Colonic mucosa (tissue), 4 donors: ENCODE measurements at places on chromosomes 1 and 21.

DNA sequence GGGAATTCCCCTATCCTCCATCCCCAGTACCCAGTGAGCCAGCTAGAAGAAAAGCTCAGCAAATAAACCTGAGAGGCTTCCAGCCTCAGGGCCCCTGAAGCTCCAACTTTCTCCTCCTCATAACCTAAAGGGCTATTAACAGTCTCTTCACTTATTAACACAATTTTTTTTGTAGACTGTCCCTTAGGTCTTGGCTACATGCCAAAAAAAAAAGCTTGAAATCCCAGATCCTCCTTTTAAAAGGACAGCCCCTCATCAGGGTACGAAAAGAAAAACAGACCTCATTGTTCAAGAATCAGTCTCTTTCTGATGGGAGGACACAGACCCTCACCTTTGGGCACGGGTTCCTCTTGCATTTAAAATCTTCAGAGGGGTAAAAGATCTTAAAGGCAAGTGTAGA, 72.8 kb upstream of the CD1D start:
- no peak for DNase-seq

DNA sequence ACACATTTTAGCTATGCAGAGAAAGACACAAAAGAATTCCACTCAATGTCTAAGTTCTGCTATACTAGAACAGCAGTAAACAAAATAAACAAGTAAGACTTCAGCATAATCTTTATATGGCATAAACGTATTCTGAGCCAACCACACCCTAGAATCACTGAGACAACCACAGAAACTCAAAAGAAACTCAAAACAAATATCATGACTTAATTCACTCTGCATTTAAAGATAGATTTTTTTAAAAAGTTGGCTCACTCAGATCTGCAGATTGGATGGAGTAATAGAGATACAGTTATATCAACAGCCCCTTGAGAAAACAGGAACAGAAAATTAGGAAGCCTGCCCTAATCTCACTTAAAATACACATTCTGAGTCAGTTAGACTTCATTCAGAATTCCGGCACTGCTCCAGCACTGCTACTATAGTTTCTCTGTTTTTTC, 95.0 kb downstream of the COL24A1 start:
- DNase-seq: no peak

DNA sequence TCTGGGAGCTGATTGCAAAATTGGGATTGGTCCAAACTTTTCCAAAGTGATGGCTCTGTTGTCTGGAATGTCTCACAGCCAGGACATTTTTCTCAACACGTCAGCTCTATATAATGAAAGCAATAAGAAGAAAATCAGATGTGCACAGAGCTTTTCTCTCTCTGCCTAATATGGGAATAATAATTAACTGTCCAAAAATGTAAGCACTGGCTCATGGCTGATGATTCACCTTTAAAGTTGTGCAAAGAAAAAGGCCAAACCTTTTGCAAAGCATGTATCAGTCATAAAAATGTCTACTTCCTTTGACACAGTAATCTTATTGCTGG, 30.4 kb downstream of the ZNF281 start:
- DNase-seq: no peak

DNA sequence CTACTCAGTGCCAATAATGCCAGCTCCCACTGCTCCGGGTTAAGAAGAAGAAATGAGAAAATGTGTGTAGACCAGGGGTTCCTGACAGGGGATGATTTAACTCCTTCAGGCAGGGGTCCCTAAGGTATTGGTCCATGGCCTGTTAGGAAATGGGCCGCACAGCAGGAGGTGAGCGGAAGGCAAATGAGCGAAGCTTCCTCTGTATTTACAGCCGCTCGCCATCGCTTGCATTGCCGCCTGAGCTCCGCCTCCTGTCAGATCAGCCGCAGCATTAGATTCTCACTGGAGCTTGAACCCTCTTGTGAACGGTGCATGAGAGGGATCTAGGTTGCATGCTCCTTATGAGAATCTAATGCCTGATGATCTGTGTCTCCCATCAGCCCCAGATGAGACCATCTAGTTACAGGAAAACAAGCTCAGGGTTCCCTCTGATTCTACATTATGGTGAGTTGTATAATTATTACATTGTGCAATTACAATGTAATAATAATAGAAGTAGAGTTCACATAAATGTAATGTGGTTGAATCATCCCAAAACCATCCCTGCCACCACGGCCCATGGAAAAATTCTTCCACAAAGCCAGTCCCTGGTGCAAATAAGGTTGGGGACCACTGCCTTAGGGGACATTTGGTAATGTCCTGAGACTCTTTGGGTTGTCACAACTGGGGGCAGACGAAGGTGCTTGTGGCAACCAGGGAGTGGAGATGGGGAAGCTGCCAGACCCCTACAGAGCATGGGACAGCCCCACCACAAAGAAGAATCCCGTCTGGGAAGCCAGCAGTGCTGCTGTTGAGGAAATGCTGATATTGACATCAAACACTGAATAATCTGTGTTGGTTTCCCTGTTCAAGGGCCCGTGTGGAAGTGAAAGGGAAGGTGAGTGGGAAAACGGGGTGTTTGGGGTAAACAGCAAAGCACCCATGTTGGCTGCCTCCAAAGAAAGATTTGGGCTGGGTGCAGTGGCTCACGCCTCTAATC, 60.8 kb downstream of the DHRS3 start:
- DNase-seq: no peak

- no peak for DNase-seq
Measured at GRCh38 chr1:206656936-206657335, 21.6 kb downstream of the DYRK3 start.

DNA sequence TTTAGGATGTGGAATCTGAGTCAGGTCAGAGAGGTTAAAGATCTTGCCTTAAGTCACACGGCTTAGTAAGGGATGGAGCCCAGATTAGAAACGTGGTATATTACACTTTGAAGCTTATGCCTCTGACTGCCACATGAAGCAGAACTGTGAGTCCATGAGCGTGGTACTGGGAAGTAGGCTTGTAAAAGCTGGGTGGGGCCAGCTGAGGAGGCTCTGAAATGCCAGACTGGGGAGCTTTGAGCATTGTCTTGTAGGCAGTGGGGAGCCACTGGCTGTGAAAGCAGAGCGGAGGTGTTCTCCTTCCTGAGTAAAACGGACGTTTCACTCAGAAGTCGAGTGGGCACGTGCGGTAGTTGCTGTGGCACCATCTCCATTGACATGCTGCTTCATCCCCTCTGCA, 72.6 kb upstream of the USP24 start:
- no peak for DNase-seq

DNA sequence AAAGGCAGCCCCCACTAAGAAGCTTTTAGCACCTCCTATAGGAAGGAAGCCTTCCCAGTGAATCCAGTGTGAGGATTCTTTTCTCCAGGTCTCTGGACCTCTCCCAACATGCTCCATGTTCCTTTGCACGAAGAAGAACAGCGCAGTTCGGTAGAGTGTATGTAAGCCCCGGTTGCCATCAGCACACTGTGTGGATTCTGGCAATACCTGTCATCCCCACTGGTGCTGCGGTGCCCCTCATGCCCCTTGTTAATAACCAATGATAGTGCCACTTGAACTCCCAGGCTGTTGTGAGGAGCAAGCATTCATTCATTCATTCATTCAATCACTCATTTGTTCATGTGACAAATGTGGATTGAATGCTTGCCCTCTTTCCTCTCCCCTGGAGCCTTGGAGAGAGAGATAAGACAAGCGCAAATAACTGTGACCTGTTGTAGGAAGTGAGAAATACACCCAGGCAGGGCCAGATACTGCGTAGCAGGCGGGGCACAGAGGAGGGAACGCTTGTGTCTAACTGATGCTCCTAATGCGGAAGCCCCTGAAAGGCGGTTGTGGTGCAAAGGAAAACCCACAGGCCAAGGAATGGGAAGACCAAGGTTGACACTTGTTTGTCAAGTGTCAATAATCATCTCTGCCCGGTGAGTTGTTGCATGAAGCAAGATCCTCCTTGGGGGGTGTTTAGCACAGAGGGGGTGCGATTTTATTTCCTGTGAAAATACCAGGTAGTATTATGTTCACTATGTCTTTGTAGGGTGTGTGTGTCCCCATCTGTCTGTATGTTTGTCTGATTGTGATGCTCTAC, 9.8 kb downstream of the LGR6 start:
- DNase-seq: no peak

GRCh38 chr1:183368213-183369108, 49.7 kb downstream of the NMNAT2 start:
- no peak for DNase-seq

GRCh38 chr1:44822131-44822701, 13.9 kb downstream of the BTBD19 start:
- no peak for DNase-seq

DNA sequence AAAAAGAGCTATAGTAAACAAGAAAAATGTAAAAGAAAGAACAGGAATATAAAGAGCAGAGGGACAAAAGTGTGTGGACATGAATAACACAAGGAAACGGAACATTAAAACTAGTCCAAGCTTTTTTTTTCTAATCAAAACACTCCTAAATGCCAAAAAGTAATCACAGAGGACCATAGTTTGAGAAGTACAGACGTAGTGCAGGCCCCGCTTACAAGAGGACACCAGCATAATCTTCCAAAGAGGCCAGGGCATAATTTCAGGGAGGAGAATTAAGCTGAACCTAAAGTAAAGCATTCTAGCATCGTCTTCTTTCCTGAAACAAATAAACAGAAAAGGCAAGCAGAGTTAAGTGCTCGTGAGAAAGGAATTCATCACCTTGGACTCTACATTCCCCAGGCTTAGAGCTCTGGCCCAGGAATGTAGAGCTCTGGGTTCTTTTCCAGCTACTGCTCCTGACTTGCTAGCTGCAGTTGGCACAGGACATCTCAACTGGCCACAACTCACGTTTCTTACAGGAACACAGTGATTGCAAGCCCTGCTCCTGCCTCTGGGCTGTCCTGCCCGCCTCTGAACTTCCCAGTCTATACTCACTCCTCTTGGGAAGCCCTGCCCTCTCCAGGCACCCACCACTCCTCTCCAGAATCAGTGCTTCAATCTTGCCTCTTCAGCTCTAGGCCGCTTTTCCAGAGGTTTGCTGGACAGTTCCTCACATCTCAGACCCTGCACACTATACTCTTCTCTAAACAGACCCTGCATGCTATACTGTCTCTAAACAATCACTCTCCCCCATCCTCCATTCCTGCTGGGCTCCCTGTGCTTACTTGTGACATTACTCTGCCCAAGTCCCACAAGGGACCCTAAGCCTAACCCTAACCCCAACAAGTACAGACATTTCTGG, 9.8 kb downstream of the RGS8 start:
- DNase-seq: no peak

DNA sequence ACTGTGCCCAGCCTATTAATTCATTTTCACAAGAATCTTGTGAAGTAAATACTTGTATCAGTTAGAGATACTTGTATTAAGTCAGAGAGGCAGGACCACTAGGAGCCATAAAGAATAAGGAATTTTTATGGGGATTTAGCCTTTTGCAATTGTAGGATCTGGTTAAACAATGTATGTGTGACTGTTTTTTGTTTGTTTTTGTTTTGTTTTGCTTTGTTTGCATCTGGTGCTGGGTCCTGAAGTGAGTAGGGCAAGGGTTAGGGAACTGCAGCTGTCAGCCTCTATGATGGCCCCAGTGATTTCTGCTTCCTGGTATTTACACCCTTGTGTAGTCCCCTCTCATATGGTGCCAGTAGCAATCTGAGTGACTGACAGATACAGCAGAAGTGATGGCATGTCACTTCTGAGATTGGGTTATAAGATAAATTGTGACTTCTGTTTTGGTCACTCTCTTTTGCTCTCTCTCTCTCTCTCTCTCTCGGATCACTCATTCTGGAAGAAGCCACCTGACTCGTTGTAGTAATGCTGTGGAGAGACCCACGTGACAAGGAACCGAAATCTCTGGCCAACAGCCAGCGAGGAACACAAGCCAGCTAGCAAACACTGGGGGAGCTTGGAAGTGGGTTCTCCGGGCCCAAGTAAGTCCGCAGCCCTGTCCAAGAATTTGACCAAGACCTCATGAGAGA, 96.2 kb upstream of the MARK1 start:
- no peak for DNase-seq

DNA sequence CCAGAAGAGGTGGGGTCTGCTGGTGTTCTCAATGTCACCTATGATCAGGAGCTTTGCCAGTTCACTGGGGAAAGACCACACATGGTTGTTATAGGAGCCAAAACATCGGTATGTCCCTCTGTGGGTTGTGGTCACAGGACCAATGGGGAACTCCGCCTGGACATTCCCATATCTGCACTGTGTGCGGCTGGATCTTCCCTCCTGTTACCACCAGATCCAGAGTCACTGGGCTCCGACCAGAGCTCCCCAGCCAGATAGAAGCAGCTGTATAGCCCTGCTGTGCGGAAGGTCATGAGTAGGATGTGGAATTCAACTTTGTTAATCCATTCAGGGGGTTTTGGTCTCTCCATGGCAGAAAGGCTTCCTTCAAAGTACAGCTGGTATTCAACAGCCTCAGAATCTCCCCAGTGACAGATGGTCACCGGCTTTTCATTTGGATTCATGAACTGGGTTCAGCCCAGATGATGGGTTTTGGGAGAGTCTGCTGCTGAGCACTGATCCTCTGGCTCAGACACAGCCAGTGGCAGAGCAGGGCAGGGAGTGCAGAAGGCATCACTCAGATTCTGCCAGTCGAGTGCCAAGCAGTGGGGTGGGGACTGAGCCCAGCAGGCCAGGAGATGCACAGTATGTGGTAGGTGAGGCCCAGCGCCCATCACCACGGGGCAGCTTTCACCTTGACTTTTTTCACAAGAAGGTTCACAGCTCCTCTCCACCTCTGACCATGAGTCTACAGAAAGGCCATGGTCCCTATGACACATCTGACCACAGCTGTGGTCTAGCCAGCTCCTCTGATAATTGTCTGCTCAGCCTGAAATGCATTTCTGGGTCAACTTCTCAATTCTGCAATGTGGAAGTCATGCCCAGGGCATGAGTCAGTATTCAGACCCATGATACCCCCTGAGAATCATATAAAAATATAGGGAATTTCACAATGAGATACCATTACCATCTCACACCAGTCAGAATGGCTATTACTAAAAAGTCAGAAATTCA, 2.9 kb upstream of the SHCBP1L start:
- DNase-seq: no peak

- DNase-seq: no peak
Measured at GRCh38 chr1:234843946-234844345, 234.0 kb upstream of the IRF2BP2 start.

- no peak for DNase-seq
Measured at GRCh38 chr1:203935321-203935720, 73.9 kb downstream of the SNRPE start.

- no peak for DNase-seq
Measured at GRCh38 chr21:41387042-41387819, 25.4 kb downstream of the MX2 start.

- DNase-seq: no peak
Measured at GRCh38 chr1:155026154-155026553, 7.4 kb downstream of the DCST2 start.
